ENCODE measurements at places on chromosomes 11 and 22. TPM values are rescaled to one million over a fixed set of nuclear protein-coding genes. Genes with fewer than 3 reads are reported as not detected.
A peak's percentile ranks its signal among the peaks of the same experiment; 100 is the strongest.

- peaks cover 19% of the 10 kb centered on the region for H3K4me1 ChIP-seq
- peak overlapping the region; percentile 51 for H3K27ac ChIP-seq
- H3K27me3 ChIP-seq, result peaks cover 3% of the 10 kb centered on the region
- no peak for DNase-seq
- no peak overlapping the region for H3K4me3 ChIP-seq
- H3K36me3 ChIP-seq, result no peaks in the 10 kb centered on the region
These were observed 48.5 kb upstream of the HSPA8 start for GRCh38 chr11:123110397-123110796.

Gene FGF4
- not detected for total RNA-seq

Gene SLC37A2
- total RNA-seq, result 0.51 TPM

DNA sequence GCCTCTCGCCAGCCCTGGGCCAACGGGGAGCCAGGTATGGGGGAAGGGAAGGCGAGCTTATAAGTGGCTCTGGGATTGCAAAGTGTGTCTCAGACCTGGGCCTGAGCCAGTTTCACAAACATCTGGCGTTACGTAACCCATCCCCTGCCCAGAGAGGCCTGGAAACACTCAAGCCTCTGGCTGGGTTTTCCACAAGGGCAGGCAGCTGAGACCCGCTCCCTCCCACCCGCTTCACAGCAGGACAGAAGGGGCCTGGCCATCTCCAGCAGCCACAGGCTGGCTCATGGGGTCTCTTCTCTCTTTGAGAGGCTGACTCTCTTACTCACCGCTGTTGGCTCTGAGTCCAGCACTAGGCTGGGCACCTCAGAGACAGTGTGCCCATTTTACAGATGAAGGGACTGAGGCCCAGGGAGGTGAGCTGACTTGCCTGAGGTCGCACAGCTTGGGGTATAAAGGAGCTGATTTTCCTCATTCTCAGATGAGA is 44.5 kb downstream of the TRIOBP start:
- H3K4me1 ChIP-seq, result peaks cover 6% of the 10 kb centered on the region
- H3K36me3 ChIP-seq, result peaks cover 12% of the 10 kb centered on the region
- no peak for DNase-seq
- peaks cover 5% of the 10 kb centered on the region for H3K27me3 ChIP-seq
- no peak overlapping the region for H3K27ac ChIP-seq

Gene NRXN2
- total RNA-seq, result 0.60 TPM

GRCh38 chr11:102476812-102477211 is 24.2 kb upstream of the TMEM123 start:
- no peak for DNase-seq
- no peaks in the 10 kb centered on the region for H3K36me3 ChIP-seq
- H3K4me1 ChIP-seq, result peaks cover 12% of the 10 kb centered on the region
- H3K27ac ChIP-seq, result peak overlapping the region; percentile 9
- H3K27me3 ChIP-seq, result no peaks in the 10 kb centered on the region

DNA sequence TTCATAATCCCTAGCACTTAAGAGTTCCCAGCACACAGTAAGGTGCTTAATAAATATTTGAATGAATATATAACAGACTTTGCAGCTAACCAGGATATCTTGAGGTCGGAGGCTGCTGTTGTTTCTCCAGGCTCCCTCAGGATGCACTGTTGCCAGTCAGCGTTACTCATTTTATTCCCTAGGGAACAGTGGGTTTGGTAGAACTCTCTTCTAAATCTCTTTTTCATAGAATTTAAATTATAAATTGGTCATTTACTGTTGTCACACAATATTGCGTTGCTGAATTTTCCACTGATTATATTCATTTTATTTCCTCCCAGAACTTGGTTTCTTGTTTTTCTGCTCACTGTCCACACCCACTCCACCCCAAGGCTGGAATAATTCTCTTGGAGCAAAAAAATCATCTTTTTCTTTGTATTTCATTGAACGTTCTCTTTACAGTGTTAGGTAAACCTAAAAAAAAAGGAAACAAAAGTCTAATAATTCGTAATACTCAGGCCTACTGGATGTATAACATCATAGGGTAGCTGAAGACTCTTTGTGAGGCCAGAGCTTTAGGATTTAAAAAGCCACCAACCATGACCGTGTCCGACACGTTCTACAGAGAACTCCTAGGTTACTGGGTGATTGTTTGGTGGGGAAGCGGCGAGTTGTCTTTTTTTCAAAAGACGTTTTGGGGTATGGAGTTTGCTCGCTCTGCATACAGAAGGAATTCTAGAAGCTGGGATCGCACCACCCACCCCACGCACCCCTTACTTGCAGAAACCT is 766 bp upstream of the CAPRIN1 start:
- H3K27ac ChIP-seq, result peak overlapping the region; percentile 96
- H3K36me3 ChIP-seq, result peaks cover 11% of the 10 kb centered on the region
- no peaks in the 10 kb centered on the region for H3K27me3 ChIP-seq
- peak overlapping the region; percentile 77 for H3K4me3 ChIP-seq
- DNase-seq, result no peak
- H3K4me1 ChIP-seq, result peaks cover 21% of the 10 kb centered on the region

- DNase-seq, result peak; percentile 50
- H3K27me3 ChIP-seq, result peaks cover 56% of the 10 kb centered on the region
- no peak overlapping the region for H3K27ac ChIP-seq
- H3K4me1 ChIP-seq, result peaks cover 20% of the 10 kb centered on the region
- no peaks in the 10 kb centered on the region for H3K36me3 ChIP-seq
These were observed 3.2 kb downstream of the SEZ6L start for GRCh38 chr22:26172389-26172990.

DNA sequence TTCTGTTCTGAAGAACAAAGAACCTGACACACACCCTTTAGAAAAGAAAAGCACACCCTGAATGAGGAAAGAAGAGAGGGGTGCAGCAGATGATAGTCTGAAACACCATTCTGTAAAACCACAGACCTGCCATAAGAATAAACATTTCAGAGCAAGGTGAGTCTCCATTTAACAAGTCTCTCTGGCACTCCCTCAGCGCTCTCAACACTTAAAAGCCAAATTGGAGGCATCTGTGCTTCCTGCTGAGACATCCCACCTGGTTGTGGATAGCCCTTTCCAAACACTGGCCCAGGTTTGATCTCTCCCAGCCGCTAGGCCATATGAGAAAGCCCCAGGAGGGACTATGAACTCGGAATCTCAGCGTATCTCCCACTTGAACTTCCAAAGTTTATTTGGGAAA is 36.3 kb downstream of the ETS1 start:
- H3K4me1 ChIP-seq, result peaks cover 5% of the 10 kb centered on the region
- no peak overlapping the region for H3K27ac ChIP-seq
- no peaks in the 10 kb centered on the region for H3K36me3 ChIP-seq
- no peak for DNase-seq

DNA sequence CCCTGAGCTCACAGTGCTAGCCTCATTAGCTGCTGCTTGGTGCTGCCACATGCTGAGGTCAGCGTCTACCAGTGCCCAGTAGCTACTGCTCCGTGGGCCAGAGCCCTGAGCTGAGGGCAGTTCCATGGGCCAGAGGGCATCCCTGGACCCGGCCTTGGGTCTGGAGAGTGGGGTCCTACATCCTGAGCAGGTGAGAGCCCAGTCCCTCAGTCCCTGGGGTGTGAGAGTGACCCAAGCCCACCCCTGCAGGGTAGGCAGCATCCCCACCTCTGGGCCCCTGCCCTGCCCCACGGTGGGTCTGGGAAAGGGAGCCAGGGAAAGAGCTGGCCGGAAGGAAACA is 9.8 kb downstream of the LMNTD2 start:
- no peaks in the 10 kb centered on the region for H3K36me3 ChIP-seq
- peaks cover 3% of the 10 kb centered on the region for H3K27me3 ChIP-seq
- no peaks in the 10 kb centered on the region for H3K4me1 ChIP-seq
- DNase-seq, result no peak
- no peak overlapping the region for H3K4me3 ChIP-seq

DNA sequence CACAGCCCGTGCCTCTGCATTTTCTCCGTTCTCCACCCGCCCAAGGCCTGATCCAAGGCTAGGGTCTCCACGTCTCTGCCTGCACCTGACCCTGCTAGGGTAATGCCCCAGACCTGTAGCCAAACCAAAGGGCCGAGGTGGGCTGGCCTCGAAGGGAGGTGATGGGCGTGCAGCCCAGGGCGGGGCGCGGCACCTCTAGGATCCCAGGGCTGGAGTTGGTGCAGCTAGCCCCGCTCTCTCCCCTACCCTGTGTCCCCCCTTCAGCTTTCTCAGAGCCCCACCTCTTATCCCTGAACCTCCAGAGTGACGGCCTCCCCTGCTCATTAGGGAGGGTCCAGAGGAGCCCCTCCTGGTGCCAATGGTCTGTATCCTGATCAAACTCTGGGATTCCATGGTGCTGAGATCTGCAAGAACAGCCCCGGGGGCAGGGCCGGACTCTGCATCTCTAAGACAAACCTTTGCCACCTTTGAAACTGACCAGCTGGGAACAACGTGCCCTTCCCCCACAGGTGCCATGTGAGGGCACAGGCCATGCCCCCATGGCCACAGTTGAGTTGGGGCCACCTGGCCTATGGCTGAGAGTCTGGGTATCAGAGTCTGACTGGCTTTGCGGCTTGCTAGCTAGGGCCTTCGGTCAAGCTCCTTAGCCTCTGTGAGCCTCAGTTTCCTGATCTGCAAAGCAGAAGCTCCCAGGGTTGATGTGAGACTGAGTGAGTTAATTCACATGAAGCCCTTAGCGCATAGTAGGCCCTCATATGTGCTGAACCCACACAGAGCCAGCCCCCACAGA is 23.1 kb upstream of the CBX7 start:
- no peaks in the 10 kb centered on the region for H3K27me3 ChIP-seq
- peaks cover 36% of the 10 kb centered on the region for H3K4me1 ChIP-seq
- no peak overlapping the region for H3K4me3 ChIP-seq
